ENCODE measurements at places on chromosomes 12 and 14.

DNA sequence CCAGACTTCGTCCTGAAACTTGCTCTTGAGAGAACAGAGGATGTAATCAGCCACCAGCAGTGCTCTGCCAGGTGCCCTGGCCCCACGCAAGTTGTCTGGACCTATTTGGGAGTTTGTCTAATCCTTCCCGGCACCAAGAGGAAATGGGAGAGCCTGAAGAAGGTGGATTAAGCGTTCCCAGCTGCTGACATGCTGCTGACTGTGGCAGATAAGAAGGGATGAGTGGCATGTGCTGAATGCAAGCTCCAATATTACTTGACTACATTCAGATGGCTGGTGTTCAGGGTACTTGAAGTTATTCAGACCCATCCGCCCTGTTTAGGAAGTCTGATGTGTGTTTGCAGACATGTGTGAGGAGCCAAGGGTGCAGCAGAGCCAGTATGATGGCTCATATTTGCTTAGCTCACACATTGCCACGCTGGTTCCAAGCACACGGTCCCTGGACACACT lies 440.6 kb upstream of the CCDC196 start:
- DNase-seq: no peak

GRCh38 chr14:73824127-73824526 lies 27.5 kb upstream of the PTGR2 start:
- DNase-seq: no peak

DNA sequence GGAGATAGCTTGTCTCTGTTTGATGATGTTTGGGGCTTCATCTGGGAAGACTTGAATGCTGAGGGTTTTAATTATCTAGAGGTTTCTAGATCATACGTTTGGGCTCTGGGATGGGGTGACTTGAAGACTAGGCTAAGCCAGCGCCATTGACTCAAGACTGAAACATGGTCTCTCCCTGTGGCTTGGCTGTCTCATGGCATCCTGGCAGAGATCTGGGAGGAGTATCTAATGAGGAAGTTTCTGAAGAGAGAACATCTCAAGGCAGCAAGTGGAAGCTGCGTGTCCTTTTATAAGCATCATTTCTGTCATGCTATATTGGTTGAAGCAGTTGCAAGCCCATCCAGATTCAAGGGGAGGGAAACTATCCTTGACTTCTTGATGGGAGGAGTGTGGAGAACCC lies 104.8 kb downstream of the UNC79 start:
- DNase-seq: no peak

GRCh38 chr12:79275631-79276030 lies 411.1 kb downstream of the SYT1 start:
- DNase-seq: no peak

- DNase-seq: no peak
Measured at GRCh38 chr14:22796087-22796707, 19.0 kb downstream of the SLC7A7 start.

- no peak for DNase-seq
Measured at GRCh38 chr14:44404036-44404435, 103.0 kb downstream of the FSCB start.

GRCh38 chr14:94175011-94175745 lies 1.1 kb downstream of the PPP4R4 start:
- DNase-seq: no peak

GRCh38 chr12:42810006-42810405 lies 220.5 kb upstream of the PRICKLE1 start:
- no peak for DNase-seq

GRCh38 chr12:110853836-110854235 lies 7.0 kb downstream of the CCDC63 start:
- DNase-seq: no peak

- no peak for DNase-seq
Measured at GRCh38 chr14:100552524-100553125, 34.6 kb downstream of the BEGAIN start.

Measured in GM04503 (cell line).